ENCODE measurements at places on chromosomes 12 and 14.

- DNase-seq: no peak
Measured at GRCh38 chr14:80768646-80769045, 172.9 kb downstream of the CEP128 start.

GRCh38 chr12:3010214-3010930, 51.2 kb downstream of the TEAD4 start:
- DNase-seq: no peak

GRCh38 chr12:103690426-103690825, 103.4 kb downstream of the STAB2 start:
- DNase-seq: no peak

DNA sequence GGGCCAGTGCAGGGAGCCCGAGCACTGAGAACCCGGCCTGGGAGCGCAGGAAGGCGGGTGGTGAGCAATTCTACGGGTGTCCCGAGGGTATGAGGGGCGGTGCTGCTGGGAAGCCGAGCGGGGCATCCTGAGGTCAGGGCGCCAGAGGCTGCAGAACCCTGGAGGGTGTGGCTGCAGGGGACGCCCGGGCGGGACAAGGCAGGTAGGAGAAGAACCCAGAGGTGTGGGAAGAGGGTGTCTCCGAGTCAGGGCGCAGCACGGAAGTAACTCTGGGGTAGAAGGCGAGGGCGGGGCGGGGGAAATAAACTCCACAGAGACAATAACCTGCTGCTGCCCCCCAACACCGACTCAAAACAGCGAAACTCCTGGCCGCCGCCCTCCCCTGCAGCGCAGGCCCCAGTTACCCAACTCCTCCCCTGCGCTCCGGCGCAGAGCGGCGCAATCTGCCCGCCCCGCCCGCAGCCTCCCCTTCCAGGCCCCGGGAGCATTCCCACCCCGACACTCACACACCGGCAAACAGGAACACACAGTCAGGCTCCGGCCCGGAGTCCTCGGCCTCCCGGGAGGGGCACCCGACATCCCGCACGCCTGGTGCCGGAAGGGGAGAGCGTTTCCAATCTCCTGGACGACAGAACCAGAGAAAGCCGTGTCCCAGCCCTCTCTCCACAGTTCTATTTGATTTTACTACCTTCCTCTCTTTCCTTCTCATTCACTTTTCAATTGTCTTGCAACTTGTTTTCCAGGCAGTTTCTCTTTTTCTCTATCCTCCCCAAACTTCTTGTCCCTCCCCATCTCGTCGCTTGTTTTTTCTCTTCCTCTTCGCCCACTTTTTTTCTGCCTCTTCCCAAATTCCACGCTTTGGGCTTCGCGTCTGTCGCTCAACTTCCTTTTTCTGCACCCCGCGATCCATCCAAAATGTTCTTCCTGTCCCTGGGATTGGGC, 2.4 kb downstream of the HRK start:
- peak; percentile 53 for DNase-seq

GRCh38 chr12:27823038-27823437, 43.0 kb upstream of the MANSC4 start:
- DNase-seq: no peak

- peak; percentile 19 for DNase-seq
Measured at GRCh38 chr14:95564060-95564459, 29.2 kb downstream of the GLRX5 start.

DNA sequence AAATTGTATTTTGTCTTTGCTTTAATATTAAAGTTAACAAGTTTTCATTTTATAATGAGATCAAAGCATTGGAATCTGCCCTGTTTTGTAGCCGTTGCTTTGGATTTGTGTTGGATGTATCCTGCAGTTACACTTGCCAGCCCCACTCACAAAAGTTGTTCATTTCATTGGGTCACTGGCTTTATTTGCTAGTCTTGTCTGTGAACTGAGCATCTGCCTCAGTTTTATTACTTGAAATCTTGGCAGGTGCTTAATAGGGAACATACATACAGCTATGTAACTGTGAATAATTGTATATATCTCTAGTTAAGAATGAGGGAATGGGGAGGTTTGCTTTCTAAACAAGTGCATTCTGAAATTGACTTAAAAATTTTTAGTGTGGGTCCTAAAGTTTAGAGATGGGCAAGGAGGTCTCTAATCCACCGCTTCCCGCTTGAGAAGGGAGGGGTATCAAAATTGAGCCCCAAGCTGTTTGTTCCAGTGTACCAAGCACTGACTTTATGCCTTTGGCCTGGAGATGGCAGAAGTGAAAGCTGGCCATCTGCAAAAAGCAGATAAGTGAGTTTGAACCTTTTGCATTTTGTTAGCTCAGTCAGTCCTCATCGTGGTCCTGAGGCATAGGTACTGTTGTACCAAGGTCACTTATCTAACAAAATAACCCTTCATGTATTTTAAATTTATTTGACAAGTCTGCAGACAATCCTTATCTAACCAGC, 9.3 kb downstream of the EIF5 start:
- no peak for DNase-seq

All from AG08396 (cell line).